ENCODE measurements at places on chromosomes 7 and 10. TPM values are rescaled to one million over a fixed set of nuclear protein-coding genes. Genes with fewer than 3 reads are reported as not detected.

SEPHS1 gene
- total RNA-seq, result 34.5 TPM

C10orf53 gene
- not detected for total RNA-seq

FLNC gene
- 1,335 TPM for total RNA-seq

ANKMY2 gene
- 36.5 TPM for total RNA-seq

PNLIPRP1 gene
- total RNA-seq, result 0.39 TPM

HYAL4 gene
- 0.88 TPM for total RNA-seq

FXYD4 gene
- not detected for total RNA-seq

TMUB1 gene
- 40.3 TPM for total RNA-seq

AHR gene
- total RNA-seq, result 31.4 TPM

TMEM254 gene
- 5.7 TPM for total RNA-seq

FAM20C gene
- total RNA-seq, result 19.5 TPM

ATRNL1 gene
- total RNA-seq, result 0.27 TPM

- DNase-seq, result no peak
These were observed 109.2 kb downstream of the PIP4K2A start for GRCh38 chr10:22605168-22605567.

GRCh38 chr7:95267754-95268153 lies 56.6 kb downstream of the PON1 start:
- DNase-seq, result no peak

GRCh38 chr10:86649471-86650150 lies 4.7 kb upstream of the OPN4 start:
- DNase-seq, result no peak

GRCh38 chr10:89392974-89393373 lies 551 bp downstream of the IFIT1 start:
- no peak for DNase-seq

- DNase-seq, result no peak
These were observed 236.4 kb upstream of the GRM3 start for GRCh38 chr7:86407291-86407690.

- no peak for DNase-seq
These were observed 472 bp upstream of the ADAM22 start for GRCh38 chr7:87933605-87933952.

DNA sequence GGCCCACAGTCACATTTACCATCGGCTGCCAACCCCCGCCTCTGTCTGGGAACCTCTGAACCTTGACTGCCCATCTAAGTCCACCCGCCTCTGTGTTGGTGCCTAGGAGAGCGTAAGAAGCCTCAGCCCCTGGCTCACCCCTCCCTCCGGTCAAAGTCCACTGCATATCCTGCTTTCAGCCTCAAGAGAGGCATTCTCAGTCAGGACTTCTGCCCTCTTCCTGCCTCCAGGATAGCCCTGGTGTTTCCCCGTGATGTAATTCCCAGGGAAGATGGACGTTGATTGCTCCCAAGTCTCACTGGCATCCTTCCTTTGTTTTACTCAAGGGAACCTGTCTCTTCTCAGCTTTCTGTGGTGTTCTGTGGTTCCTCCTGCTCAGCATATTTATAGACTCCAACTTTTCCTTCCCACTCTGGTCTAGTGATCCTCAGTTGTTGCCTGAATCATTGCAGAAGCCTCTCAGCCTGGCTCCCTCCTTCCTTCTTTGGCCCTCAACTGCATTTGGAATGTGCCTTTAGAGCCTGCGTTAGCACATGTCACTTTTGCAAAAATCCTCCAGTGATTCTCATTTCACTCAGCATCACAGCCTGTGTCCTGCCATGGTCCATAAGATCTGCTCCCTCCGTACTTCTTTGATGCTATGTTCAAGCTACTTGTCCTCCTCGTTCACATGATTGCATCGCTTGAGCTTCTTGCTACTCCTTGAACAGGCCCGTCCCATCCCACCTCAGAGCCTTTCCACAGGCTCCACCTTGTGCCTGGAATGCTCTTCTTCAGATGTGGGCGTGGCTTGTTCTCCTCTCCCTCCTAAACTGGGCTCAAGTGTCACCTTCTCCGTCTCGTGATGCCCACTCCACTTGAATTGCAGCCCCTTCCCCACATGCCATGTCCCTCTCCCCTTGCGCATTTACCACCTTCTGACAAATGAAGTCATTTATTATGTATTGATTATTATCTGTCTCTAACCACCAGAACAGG lies 124.2 kb downstream of the PLPP4 start:
- no peak for DNase-seq

DNA sequence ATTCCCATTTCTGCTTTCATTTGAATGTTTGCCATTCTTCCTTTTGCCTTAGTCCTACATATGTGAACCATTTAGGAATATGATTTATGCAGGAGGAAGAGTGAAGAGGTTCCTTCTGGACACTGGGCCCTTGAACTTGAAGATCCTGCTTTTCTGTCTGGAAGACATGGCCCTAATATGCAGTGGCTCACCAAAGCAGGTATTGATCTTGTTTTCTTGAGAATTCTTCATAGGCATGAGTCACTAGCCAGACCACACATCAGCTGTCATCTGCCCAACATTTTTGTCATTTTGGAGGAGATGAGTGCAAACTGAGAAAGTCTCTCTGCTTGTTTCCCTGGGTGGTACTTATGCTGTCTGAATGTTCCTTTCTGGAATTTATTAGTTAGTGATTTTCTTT lies 382.6 kb downstream of the LRMDA start:
- no peak for DNase-seq

- DNase-seq, result no peak
These were observed 37.2 kb upstream of the PDLIM1 start for GRCh38 chr10:95328013-95328412.

DNA sequence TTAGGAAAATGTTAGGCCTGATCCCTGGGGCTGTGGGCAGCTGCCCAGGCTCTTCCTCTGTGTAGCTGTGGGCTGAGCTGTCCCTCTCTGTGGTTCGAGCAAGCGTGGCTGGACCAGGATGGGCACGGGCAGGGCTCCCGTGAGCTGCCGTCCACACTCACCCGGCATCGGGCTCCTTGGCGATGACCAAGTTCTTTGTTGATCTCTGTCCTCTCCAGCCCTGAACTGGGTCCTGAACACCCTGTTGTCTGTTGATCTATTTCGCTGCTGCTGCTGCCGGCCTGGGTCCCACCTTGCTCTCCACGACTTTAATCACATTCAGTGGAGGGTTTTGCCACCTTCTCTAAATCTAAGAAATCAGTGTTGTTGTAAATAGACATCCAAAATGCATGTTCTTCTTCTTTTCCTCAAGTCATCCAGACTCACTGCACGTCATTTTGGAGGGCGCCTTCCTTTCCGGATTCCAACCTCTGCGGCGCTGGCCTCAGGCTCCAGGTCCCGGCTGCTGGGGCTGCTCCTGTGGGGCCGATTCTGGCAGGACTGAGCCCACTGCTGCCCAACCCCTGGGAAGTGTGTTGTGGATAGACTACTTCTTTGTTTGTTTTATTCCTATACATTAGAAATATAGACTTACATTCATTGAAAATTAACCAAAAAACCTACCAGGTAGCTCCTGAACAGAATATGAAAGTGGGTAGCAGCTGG lies 100.6 kb downstream of the DYNC2I1 start:
- DNase-seq, result no peak

- no peak for DNase-seq
These were observed 7.9 kb downstream of the SLC25A28 start for GRCh38 chr10:99612167-99612831.

- DNase-seq, result no peak
These were observed 26.0 kb downstream of the NRG3 start for GRCh38 chr10:81900989-81901388.
